ENCODE measurements at places on chromosomes 16 and 17.

GRCh38 chr16:3950343-3951193 lies 70.1 kb upstream of the CREBBP start:
- DNase-seq: peak; percentile 53

- no peak for DNase-seq
Measured at GRCh38 chr17:78599419-78599818, 22.2 kb upstream of the DNAH17 start.

DNA sequence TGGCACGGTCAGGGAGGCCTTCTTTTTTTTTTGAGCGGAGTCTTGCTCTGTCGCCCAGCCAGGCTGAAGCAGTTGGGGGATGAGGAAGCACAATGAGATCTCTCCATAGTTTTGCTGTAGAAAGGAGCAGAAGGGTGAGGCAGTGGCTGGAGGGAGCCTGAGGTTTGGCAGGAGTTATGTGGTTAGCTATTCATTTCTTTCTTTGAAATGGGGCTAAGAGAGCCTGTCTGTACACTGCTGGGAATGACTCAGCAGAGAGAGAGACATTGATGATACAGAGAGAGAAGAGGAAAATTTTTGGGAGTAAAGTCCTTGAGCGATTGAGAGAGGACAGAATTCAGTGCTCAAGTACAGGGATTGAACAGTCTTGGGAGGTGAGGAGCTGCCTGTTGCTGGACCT lies 22.1 kb downstream of the NOS2 start:
- no peak for DNase-seq

DNA sequence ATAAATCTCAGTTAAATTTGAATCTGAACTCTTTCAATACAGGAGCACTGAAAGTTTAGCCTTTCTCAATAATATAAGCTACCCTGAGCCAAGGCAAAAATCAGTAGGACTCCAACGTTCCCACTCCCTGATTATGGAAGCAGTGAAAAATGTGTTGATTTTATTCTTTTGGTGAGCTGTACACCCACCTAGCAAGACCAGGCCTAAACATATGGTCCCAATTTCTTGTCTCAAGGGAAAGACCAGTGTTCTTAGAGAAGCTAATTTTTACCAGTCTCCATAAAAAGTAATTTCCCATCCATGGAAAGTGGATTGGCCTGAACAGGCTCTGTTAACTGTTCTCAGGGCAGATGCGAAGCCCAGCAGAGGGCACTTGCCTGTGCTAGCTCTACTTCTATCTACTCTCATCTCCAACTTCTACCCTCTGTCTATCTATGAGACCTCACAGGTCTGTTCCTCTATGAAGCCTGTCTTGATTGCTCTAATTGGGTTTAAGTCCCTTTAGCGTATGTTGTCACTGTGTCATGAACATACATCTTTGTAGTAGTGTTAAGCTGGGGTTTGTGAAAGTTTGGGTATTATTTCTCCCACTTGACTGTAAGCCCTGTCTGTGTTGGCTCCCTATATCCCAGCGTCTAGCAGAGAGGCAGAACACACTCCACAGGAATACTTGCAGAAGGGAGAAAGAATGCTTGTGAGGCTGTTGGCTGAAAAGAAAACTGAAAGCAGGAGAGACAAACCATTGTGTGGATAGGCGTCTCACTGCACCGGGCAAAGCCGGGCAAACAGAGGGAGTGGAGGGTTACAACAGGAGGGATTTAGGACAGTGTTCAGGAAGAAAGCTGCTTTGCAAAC lies 167.1 kb upstream of the MAF start:
- DNase-seq: no peak

- no peak for DNase-seq
Measured at GRCh38 chr16:70772493-70772892, 28.5 kb downstream of the VAC14 start.

GRCh38 chr17:82023447-82024241 lies 539 bp downstream of the LRRC45 start:
- no peak for DNase-seq

GRCh38 chr17:37779554-37779953 lies 34.7 kb upstream of the HNF1B start:
- no peak for DNase-seq

DNA sequence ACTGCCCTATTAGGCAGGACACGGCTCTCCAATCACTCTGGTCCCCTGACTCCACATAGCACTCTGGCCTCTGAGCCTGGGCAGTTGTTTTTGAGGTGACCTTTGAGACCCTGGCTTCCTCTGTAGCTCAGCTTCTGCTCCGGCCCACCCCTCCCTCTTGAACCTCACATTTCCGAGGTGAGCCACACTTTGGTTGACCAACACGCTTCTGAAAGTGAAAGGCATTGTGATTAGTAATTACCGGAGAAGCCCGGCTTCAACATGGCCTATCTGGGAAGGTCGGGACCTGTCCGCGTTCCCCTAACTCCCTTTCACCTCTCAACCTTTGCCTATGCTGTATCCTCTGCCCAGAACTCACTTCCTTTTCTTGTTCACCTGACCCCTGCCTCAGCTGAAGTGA lies 10.3 kb upstream of the ITGAX start:
- no peak for DNase-seq

- no peak for DNase-seq
Measured at GRCh38 chr16:24568392-24568791, 29.0 kb downstream of the RBBP6 start.

DNA sequence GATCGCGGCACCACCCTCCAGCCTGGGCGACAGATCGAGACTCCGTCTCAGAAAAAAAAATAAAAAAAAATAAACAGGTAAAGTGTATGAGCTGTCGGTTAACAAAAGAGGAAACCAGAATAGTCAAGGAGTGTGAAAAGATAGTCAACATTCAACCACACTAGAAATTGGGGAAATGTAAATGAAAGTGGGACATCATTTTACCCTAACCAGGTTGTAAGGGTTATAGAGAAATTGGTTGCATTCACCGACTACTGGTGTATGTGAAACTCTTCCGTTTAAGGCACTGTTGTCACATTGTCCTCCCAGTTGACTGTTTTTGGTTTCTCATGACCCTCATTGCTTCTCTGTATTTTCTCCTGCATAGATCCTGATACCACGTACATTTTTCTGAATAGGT lies 62.8 kb downstream of the RABEP1 start:
- no peak for DNase-seq

DNA sequence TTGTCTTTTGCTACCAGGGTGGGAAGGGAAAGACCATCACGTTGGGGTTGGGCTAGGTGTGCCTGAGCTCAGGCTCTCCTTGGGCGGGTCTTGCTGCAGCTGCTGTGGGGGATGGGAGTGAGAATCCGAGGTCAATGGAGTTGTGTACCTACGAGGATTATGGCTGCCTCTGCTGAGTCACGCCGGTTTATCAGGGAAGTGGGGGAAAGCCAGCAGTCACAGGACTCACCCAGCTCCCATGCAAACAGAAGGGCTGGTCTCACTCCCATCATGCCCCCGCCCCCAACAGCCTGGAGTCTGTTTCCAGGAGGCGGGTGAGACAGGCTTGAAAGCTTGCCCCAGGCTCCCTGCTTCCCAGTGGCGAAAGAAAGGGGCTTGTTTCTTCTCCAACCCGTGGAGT lies 1259.0 kb upstream of the GOT2 start:
- no peak for DNase-seq

DNA sequence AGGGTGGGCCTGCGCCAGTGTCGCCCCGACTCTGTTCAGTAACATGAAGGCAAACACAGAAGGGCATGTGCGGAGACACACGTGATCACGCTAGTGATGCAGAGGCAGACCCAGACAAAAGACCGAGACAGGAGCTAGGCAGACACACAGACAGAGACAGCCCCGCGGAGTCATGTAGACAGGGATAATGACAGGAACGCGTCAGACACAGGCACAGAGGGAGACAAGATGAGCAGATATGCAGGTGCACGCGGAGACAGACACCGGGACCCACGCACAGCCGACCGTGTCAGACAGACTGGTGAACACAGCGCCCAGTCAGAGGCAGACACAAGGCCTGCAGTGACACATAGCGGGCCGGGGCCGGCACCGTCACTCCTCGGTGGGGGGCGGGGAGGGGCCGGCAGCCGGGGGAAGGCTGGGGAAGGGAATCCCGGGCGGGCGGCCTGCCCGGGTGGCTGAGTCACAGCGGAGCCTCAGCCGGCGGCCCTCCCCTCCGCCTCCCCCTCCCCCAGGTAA lies 7.4 kb downstream of the KDM6B start:
- peak; percentile 87 for DNase-seq

GRCh38 chr17:76678330-76678729 lies 32.4 kb downstream of the MXRA7 start:
- no peak for DNase-seq

DNA sequence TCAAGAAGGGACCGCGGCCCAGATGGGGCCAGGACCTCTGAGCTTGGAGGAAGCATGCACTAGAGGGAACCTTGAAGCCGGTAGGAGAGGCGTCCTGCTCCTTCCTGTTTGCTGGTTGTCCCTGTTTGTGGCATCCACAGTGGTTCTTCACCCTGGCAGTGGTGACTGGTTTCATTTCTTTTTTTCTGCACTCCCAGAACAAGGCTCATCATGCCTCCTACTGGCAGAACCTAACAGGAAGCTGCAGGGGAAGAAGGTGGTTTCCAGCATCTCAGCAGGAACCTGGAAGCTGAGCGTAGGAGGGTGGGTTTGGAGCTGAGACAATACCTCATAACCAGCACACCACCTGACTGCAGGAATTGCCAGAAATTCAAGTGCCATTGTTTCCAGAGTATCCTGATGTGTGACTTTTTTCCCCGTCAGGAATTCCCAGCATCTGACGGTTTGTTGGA lies 5.8 kb downstream of the TMEM231 start:
- DNase-seq: no peak

DNA sequence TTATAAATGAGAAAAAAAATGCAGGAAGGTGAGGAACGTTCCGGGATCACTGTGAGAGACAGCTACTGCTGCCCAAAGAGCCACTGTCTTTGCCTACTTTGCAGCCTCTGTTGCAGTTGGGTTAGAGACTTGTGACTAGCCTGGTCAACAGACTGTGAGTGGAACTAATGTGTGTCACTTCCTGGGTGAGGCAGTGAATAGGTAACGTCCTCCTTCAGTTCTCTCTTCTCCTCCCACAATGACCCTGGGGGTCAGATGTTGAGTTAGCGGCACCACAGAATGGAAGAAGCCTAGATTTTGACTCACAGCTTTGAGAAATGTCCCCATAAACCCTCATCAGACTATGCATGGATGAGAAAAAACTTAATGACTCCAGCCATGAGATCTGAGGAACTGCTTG lies 5.2 kb downstream of the C16orf46 start:
- no peak for DNase-seq
